ENCODE measurements at places on chromosomes 3 and 15.

DNA sequence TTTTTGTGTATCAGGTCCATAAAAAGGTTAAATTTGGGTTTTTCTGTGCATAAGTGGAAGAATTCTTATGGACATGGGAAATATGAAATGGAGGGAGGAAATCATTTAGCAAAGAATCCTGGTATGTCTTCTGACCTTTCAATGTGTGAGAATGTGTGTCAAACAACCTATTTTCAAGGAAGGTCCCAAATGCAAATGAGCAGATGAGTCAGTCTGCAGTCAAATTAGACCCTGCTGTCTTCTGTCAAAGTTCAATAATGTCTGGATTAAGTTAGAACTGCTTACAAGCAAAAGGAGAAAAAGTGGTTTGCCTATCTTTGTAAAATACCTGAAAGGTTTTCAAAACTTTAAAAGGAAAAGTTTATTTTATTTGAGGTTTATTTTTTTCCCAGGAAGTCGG lies 15.3 kb downstream of the FBN1 start:
- DNase-seq: no peak

DNA sequence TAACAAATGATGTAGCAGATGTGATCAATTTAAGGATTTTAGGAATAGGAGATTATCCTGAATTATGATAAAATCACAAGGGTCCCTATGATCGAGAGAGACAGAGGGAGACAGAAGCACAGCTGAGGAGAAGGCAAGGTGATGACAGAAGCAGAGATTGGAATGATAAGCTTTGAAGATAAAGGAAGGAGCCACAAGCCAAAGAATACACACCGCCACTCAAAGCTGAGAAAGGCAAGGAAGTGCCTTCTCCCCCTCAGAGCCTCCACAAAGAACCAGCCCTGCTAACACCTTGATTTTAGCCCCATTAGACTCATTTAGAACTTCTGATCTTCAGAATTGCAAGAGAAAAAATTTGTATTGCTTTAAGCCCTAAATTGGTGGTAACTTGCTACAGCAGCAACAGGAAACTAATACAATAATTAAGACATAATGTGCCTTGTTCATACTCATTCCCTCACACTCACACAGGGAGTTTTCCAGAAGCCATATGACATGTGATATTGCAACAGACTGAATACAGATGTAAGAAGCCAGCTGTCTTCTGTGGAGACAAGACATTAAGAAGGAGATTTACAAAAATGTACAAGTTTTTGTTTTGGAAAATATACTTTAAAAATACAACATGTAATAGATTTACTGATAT lies 38.2 kb downstream of the TRANK1 start:
- peak; percentile 49 for DNase-seq

DNA sequence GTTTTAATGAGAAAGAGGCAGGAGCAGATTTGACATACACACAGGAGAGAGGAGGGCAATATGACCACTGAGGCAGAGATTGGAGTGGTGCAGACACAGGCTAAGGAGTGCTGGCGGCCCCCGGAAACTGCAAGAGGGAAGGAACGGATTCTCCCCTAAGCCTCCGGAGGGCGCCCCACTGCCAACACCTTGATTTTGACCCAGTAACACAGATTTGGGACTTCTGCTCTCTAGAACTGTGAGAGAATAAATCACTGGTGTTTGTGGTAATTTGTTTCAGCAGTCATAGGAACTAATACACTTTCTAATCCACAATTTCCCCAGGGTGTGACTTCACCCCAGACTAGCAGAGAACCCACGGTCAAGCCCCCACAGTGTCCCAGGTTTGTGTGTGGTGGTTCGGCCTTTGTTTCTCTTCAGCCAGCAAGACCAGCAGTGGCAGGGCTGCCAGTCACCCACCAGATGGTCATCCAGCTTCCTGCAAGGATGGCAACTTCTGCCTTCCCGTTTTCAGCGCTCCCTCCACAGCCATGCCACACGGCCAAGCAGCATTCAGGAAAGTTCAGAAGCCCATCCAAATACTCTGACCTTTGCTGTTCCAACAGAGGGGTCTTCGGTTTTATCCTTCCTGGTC lies 23.6 kb upstream of the TSPAN3 start:
- peak; percentile 8 for DNase-seq

GRCh38 chr3:124648551-124648950 lies 81.7 kb upstream of the UMPS start:
- DNase-seq: peak; percentile 40

- no peak for DNase-seq
Measured at GRCh38 chr15:34999906-35000305, 11.8 kb upstream of the ZNF770 start.

DNA sequence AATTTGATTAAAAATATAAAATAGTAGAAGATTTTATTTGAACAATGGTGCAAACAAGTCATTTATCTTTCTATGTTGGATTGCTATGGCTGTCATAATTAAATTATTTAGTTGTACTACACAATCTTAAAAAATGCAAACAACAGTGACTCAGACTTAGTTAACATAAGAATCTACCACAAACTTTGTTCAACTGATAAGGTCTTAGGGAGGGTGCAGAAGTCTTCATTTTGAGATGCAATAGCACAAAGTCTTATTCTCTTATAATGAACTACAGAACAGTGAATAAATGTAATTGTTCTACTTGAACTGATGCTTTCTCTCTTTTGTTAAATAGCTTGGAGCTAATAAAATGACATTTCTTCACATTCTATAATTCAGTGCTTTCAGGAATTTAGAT lies 482.8 kb upstream of the NAALADL2 start:
- DNase-seq: no peak

GRCh38 chr3:127403795-127404194 lies 115.9 kb upstream of the PRR20G start:
- no peak for DNase-seq

GRCh38 chr3:194075802-194076460 lies 60.0 kb upstream of the HES1 start:
- DNase-seq: peak; percentile 11

GRCh38 chr3:53597136-53597915 lies 102.9 kb downstream of the CACNA1D start:
- DNase-seq: no peak

- no peak for DNase-seq
Measured at GRCh38 chr3:33103480-33103879, 6.5 kb upstream of the GLB1 start.

DNA sequence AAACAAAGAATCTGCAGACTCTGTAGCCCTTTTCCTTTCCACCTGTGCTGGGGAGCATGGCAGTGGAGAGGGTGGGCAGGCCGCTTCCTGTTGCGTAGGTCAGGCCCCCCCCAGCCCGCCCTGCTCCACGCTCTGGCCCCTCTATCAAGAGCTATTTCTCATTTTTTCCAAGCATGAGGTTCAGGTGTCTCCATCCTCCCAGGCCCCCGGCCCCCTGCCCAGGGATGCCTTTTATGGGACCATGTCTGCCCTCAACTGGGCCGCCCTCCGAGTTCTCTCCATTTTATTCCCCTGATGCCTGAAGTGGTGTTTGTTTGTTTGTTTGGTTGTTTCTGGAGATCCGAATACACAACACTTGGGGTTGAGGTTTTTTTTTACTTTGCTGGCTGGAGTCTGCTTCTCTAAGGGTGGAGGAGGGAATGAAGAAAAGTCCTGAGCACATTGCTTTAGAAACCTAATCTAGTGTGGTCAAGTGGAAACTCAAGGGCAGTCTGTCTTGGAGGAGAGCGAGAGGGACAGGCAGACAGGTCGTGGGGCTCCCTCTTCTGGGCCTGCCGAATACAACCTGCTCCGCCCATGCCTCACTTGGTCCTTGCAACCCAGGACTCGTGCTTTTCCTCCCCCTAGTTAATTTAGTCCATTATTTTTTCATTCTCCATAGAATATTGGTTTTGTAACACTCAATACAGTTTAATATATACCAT lies 176.5 kb upstream of the LYSMD4 start:
- DNase-seq: peak; percentile 28

DNA sequence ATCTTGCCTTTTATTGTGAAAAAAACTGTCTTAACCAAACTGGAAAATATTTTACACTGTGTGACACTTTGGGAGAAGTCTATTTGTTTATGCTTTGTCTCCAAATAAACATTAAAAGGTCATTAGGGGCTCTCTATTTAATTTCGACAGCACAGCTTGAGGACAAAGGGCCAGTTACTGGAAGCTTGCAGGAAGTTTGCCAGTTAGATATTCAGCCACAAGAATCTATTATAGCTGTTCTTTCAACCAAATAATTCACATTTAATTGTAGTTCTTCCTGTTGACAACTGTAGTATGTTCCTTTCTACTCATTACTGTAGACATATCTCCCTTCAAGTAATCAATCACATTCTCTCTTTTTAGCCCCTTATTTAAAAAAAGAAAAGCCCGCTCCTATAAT lies 6.1 kb downstream of the CP start:
- DNase-seq: no peak

DNA sequence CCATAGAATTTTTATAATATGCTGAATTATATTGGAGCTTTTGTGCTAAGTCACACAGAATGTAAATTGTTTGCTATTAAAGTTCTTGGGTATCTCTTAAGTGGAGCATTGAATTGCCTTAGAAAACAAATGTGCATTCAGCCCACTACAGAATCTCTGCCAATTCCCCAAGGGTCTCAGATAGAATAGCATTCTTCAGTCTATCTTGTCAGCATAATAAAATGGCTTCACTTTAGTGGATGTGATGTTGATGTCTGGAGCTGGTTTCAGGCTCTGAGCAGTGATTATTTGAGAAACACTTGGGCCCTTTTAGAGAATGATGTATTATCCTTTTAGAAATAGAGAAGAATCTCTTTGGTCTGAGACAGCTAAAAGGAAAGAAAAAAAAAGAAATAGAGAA lies 45.2 kb downstream of the LRCH3 start:
- DNase-seq: no peak

DNA sequence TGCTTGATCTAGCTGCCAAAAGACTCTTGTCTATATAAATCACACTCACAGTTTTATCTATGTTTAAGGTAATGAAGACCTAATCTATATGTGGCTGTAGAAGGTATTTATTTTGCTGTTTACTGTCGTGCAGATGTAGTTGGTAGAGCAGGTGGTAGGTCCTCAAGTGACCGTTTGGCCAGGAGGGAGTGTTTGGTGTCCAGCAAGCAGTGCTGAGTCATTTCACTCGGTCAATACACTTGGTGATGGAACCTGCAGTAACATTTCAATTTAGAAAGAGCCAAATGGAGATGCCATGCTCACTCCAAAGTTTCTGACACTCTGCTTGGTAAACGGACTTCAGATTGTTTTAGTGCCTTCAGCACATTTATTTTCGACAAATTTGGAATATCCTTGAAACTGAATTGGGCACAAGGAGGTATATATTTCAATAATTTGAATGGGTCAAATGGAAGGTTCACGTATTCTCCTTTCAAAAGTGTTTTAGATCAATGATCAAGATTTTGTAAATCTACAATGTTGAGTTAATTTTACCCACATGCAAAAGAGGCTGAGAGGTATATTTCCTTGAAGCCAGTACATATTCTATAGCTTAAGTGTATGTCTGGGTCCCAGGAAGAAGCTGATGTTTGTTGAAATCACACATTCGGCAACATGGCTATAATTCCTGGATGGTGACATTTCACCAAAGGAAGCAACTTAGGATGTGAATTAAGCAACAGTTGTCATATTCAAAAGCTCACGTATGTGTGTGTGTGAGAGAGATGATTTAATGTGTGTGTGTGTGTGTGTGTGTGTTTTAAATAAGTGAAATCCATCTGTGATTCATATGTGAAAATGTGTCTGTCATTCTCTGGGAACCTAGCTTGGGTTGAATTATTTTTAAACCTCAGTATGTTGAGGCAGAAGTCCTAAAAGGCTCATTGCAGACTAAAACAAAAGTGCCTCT lies 7.7 kb upstream of the CX3CR1 start:
- DNase-seq: peak; percentile 69

GRCh38 chr3:188734395-188734794 lies 437.4 kb upstream of the TPRG1 start:
- DNase-seq: no peak

GRCh38 chr3:155149494-155149893 lies 69.4 kb downstream of the MME start:
- no peak for DNase-seq

DNA sequence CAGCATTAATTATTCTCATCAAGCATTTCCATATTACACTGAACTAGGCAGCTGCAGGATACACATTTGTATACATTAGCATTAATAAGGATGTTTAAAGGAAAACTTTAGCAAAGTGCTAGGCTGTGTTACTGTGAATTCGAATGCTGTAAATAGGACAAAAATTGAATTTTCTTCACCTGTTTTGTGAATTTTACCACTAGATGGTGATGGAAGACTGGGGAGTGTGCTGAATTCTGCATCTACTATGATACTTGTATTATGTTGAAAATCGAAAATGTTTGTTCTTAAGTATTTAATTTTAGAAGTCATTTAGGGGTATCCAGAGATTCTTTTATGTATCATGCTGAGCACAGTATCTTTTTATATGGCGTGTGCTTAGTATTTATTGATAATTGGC lies 12.3 kb upstream of the P2RY14 start:
- DNase-seq: peak; percentile 45

DNA sequence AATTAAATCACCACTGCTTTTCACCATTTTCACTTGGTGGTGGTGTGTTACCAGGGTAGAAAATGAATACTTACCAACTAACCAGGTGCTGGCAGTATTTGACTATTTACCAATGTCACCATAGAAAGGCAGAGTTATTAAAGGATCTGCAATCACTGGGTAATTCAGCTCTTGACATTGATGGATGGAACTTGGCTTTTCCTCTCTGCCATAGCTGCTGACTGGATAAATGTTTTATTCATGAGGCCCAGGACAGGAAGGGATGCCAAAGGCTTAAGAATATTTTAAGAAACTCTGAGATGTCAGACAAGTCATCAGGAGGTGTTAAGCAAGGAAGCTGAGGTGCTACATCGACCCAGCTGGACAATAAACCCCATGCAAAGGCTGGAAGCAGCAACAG lies 495.5 kb upstream of the CFAP20DC start:
- no peak for DNase-seq

- DNase-seq: peak; percentile 78
Measured at GRCh38 chr15:75107908-75108838, 84.8 kb downstream of the PPCDC start.

DNA sequence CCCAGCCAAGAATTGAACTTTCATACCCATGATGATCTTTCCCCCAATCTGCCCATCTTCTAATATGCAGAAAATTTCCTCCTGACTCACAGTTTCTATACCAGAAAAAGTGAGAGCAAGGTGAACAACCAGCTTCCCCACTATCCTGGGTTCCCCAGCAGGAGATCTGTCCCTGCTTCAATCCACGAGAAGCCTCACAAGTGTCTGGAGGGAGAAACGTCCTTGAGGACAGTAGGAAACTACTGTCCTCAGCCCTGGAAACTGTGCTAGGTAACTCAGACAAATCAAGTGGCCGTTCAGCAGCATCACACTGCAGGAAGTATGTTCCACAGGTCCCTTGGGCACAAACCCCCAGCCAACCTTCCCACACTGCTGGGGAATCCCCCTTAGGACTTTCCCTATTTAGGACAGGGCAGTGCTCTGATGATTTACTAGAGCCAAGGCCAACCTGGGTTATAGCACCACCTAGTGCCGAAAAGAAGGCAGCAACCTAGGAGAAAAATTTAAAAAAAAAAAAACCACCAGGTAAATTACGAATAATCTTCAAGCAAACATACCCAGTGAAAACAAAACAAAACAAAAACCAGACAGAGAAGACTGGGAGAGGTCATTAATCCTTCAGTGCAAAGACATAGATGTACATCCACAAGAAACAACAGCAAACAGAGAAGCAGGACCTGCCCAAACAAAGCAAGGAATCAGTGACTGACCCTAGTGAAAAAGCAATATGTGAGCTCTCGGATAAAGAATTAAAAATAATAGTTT lies 36.0 kb downstream of the MORC1 start:
- peak; percentile 68 for DNase-seq

- no peak for DNase-seq
Measured at GRCh38 chr3:57224856-57225255, 2.7 kb upstream of the APPL1 start.
